ENCODE measurements at places on chromosomes 13 and 19.

- peak; percentile 95 for DNase-seq
Measured at GRCh38 chr19:13093407-13094105, 9.1 kb downstream of the LYL1 start.

GRCh38 chr13:41823476-41823875 lies 137.4 kb downstream of the VWA8 start:
- DNase-seq, result no peak

- no peak for DNase-seq
Measured at GRCh38 chr13:23934520-23934919, 37.2 kb upstream of the C1QTNF9B start.

GRCh38 chr13:93726173-93726957 lies 499.8 kb downstream of the GPC6 start:
- no peak for DNase-seq

DNA sequence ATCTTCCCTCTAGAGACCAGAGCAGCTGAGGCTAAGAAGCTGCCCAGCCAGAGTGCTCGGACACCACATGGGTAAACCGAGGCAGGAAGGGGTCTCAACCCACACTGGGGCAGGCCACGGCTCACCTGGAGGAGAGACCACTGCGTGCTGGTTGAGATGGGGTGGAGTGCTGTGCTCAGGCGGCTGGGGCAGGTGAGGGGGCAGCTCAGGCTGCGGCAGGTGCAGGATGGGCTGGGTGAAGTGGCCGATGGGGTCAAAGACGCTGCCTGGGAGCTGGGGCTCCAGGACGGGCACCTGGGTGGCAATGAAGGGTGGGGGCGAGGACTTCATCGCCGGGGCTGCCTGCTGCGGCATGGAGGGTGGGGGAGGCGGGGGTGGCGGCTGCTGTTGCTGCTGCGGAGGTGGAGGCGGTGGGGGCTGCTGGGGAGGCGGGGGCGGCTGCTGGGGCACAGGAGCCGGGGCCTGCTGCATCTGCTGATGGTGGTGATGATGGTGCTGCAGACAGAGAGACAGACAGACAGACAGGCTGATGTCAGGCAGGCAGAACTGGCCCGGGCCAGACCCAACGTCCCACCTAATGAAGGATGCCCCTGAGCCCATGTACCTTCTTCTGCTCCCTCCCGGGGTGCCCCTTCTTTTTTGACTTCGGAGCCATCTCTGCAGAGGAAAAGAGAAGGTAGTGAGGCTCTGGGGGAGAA lies 12.0 kb upstream of the EPHX3 start:
- DNase-seq, result no peak

GRCh38 chr13:25267715-25268114 lies 19.6 kb downstream of the MTMR6 start:
- DNase-seq, result peak; percentile 63

- no peak for DNase-seq
Measured at GRCh38 chr19:11652056-11652455, 54.8 kb downstream of the ZNF627 start.

DNA sequence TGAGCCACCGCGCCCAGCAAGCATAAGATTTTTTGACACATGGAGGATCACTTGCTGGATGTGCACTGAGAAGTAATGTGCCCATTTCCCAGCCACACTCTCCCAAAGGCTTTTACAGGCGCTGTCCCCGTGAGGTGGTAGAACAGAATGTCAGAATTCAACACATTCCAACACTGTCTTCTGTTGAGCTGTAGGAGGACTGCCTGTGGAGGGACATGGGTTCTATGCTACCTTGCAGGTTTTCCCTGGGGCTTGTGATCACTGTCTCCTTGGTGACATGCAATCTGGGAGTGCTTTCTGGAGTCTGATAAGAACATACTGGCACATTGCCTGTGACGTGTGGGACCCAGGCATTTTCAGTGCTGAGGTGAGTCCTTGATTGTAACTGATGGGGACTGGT lies 38.5 kb downstream of the DPRX start:
- DNase-seq, result no peak

DNA sequence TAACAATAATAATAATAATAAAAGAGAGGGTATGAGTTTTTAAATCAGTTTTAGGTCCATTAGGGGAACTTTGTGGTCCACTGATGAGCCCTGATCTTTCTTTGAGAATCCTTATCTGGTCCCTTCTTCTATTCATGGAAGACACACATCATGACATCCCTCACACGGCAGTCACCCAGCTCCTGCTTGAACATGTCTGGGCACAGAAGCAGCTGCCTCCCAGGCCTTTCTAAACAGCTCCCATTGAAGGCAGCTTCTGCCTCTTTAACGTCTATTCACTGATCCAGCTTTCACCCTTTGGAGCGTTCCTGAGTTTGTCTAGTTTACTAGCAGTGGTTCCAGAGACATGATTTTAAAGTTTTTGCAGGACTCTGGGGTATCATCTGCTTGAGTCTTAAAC lies 42.6 kb upstream of the STK24 start:
- no peak for DNase-seq

- DNase-seq, result no peak
Measured at GRCh38 chr13:21413013-21413412, 46.1 kb downstream of the ZDHHC20 start.

DNA sequence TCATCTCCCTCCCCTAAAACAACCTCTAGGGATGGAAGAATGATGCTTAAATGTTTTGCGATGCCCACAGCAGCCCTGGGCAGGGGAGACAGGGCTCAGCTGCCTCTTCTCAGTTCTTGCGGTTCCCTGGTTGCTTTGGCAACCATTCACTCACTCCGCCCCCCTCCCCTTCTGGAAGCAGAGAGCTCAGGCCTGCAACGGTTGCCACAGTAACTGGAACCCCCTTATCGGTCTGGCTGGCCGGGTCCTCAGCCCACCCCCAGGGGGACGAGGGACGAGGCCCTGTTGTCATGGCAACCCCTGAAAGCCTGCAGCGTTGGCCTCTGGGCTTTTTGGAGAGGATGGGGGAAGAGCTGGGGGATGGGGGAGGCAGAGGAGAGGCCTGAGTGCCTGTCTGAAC lies 19.5 kb downstream of the NOVA2 start:
- DNase-seq, result no peak

DNA sequence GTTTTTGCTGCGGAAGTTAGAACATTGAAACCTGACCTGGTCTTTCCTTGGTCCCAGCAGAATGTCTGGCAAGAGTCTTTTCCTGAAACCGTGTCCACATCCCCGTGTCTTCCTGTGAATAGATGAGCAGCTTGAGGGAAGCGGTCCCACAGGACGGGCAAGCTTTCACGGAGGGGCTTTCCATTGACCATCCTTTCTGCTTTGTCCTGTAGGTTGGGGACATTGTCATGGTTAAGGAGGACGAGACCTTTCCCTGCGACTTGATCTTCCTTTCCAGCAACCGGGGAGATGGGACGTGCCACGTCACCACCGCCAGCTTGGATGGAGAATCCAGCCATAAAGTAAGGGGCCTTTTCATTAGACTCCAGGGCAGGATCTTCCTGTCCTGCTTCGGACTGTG lies 126.0 kb downstream of the ATP11A start:
- DNase-seq, result no peak

DNA sequence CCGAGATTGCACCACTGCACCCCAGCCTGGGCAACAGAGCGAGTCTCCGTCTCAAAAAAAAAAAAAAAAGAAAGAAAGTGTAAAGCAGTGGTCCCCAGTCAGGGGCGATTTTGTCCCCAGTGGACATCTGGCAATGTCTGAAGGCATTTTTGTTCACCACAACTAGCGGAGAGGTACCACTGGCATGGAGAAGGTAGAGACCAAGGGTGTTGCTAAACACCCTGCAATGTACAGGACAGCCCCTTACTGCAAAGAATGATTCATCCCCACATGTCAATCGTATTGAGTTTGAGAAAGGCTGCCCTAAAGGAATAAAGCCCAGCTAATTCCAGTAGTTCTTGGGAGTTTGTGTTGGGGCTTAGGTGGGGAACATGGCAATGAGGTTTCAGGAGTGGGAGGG lies 38.7 kb downstream of the CYP4F2 start:
- peak; percentile 62 for DNase-seq

All from hematopoietic multipotent progenitor cell treated with erythropoietin and hydrocortisone succinate and interleukin-3 and kit ligand, for 4 days (in vitro differentiated cells).